ENCODE measurements at places on chromosomes 12 and 14. TPM values are rescaled to one million over a fixed set of nuclear protein-coding genes. Genes with fewer than 3 reads are reported as not detected.

- peak; percentile 19 for DNase-seq
Measured at GRCh38 chr12:62400135-62400534, 66.5 kb upstream of the MON2 start.

GRCh38 chr14:76708771-76709170, 52.5 kb upstream of the VASH1 start:
- DNase-seq = no peak

The ACOT6 gene
- not detected for total RNA-seq

The FITM1 gene
- total RNA-seq = 1.4 TPM

The KLRD1 gene
- total RNA-seq = 0.04 TPM

All from OCI-LY7 (cell line).